Kidney (tissue), 22 donors: ENCODE measurements at places on chromosomes 2 and 18. TPM values are rescaled to one million over a fixed set of nuclear protein-coding genes. Genes with fewer than 3 reads are reported as not detected.

The RAX gene
- total RNA-seq, result not detected

DNA sequence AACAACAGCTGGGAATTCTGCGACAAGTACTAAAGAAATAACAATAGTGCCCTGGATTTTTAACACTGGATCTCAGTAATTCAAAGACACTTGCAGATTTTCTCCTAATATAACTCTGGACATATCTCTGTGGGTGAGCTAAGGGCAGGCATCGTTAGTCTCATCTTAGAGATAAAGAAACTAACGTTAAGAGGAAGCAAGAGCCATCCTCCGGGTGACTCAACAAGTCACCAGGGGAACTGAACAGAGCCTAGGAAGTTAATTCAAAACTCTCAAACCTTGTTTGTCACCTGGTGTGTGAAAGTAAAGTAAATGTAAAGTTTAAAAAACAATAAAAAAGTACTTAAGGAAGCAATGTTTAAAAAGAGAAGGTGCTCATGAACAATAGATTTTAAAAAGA is 41.6 kb upstream of the NRP2 start:
- no peak overlapping the region for H3K4me3 ChIP-seq
- no peak overlapping the region for H3K27ac ChIP-seq

- H3K4me3 ChIP-seq, result no peak overlapping the region
These were observed 434.6 kb upstream of the DSEL start for GRCh38 chr18:67951137-67951536.

The SLC19A3 gene
- 4.4 TPM for total RNA-seq

DNA sequence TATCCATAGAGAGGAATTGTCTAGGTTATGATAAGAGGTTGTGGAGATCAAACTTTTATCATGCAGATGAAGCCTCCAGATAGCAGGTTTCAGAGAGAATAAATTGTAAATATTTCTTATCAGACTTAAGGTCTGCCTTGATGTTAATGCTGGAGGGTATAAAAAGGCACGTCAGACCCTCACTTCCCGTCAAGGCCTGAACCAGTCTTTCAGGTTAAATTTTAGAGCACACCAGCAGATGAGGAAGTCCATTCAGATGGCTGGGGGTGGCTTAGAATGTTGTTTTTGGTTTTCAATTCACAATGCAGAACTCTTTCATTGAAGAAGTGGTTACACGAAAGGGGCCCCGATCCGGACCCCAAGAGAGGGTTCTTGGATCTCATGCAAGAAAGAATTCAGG is 144.4 kb upstream of the FBXO11 start:
- no peaks in the 10 kb centered on the region for H3K27me3 ChIP-seq
- H3K36me3 ChIP-seq, result no peaks in the 10 kb centered on the region

The DNAJC5G gene
- total RNA-seq, result not detected

- DNase-seq, result no peak
- no peaks in the 10 kb centered on the region for H3K4me1 ChIP-seq
- H3K36me3 ChIP-seq, result no peaks in the 10 kb centered on the region
These were observed 827.0 kb downstream of the BCL11A start for GRCh38 chr2:59726228-59727120.

The ABCB11 gene
- 0.03 TPM for total RNA-seq
